ENCODE measurements at places on chromosomes 13 and 19.
A peak's percentile ranks its signal among the peaks of the same experiment; 100 is the strongest.

- peak; percentile 72 for DNase-seq
Observed at GRCh38 chr19:6753178-6754031, 13.8 kb downstream of the SH2D3A start.

GRCh38 chr19:33641261-33641660 is 19.5 kb downstream of the CHST8 start:
- DNase-seq, result no peak

DNA sequence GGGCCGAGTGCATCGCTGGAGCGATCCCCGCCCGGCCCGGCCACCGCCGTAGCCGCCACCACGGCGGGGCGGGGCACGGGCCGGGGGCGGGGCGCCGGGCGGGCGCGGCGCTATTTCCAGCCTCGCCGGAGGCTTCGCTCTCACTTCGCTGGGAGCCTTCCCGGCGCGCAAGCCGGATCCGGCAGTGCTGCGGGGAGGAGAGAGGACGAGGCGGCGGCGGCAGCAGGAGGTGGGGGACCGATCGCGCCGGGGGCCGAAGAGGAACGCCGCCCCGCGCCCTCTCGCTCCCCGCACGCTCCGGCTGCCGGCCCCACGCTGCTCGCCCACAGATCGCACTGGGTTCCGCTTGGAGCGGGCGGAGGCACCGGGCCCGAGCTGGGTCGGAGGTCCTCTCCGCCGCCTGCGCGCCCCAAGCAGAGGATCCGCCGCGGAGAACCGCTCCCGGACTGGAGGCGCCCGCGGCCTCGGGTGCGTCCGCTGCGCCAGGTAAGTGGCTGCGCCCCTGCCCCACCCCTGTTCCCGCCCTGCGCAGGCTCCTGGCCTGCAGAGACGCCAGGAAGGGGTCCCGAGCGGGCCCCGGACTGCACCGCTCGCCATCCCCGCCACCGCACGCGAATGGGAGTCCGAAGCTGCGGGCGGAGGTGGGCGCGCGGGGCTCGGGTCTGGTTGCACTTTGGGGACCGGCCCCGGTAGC is at the start of gene CHST8:
Gene CHST8, plus strand, starts transcription at position 143 of the 694 bp plus-strand sequence. CDS start 67,309 bp downstream, outside the sequence.
- no peak for DNase-seq

DNA sequence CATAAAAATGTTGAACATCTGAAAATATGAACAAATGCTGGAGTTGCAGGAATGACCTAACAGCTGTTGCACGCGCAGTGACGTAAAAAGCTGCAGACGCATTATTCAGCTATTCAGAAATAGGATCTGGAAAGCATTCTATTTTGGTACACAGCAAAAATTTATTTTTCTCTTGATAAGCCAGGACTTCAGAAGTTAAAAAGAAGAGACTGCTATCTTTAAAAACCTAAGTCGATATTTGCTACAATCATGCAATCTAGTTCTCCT is 36.9 kb upstream of the STARD13 start:
- DNase-seq, result no peak

DNA sequence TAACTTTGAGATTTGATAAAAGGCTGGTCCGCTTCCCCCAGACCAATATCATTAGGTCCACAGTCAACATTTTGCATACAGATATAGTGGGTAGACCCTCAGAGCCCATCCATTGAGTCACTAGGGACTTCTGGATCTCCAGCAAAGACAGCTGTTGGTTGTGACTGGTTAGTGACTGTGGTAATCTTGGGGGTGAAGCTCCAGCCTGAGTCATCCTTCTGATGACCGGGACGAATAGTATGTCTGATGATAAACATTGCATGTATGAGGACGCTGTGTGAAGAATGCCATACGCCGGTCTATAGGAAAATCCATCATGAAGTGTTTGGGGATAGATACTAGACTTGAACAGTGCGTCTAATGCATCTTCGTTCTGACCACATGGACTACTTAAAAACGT is 307.0 kb downstream of the UQCRFS1 start:
- no peak for DNase-seq
